Fibroblast of the conjunctiva (primary cell): ENCODE measurements at places on chromosomes 1 and 21.

GRCh38 chr1:17839641-17840196, 84.6 kb downstream of the ACTL8 start:
- DNase-seq, result no peak

- peak; percentile 63 for DNase-seq
Measured at GRCh38 chr21:42002421-42002958, 7.7 kb downstream of the ZBTB21 start.

DNA sequence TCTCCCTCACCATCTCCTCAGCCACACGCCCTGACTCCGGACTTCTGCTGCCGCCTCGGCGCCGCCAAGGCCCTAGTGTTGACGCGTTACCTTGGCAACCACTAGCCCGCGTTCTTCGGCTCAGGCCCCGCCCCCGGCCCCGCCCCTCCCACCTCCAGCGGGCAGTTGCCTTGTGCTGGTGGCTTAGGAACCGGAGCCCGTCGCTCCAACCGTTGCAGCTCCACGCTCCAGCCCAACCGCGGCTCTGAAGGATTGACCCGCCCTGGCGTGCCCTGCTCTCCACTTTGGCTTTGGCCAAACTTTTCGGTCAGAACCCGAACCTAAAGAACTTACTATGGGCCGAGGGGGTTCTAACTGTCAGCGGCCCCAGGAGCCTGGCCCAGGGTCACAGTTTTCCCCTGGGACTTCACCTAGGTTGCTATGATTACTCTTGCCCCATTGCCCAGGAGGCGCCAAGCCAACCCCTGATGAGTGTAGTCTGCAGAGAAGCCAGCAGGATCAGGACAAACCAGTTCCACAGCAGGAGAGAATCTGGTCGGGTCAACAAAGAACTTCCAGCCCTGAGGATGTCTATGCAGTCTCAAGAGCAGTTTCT, at the start of gene CFAP45:
TSS of gene CFAP45 (minus strand) at position 80 of the 595 bp plus-strand sequence. CDS start at position 13, 67 bp downstream.
- DNase-seq, result peak; percentile 68

- DNase-seq, result no peak
Measured at GRCh38 chr1:245261786-245262185, 107.0 kb downstream of the KIF26B start.

GRCh38 chr1:167881069-167881468, 32.9 kb downstream of the ADCY10 start:
- no peak for DNase-seq

DNA sequence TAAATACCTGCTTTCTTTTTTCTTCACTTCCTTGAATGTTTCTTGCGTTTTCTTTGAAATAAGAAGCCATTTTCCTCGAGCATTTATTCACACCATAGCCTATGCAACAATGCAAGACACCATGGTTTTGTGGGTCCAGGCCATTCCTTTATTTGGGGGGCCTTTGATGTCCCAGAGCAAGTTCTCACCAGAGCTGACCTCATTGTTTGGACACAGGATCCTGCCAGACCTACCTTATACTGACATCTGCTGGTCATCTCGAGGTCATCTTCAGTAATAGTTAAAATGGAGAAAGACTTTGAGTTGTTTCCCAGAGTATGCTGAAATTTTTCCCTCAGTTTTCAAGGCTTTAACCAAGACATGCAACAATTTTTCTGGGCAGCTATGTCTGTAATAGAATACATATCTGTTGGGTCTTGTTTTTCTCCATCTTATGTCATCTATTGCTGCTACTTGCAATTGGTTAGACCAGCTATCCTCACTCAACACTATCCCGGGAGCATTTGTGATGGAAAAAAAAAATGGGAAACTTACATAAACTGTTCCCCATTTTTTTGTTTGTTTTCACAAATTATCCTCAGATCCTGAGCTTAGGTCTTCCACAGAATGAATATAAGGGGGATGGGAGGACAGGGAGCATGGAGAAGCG, 34.0 kb upstream of the BACE2 start:
- DNase-seq, result peak; percentile 31

GRCh38 chr1:246219508-246220030, 287.5 kb downstream of the SMYD3 start:
- DNase-seq, result no peak

DNA sequence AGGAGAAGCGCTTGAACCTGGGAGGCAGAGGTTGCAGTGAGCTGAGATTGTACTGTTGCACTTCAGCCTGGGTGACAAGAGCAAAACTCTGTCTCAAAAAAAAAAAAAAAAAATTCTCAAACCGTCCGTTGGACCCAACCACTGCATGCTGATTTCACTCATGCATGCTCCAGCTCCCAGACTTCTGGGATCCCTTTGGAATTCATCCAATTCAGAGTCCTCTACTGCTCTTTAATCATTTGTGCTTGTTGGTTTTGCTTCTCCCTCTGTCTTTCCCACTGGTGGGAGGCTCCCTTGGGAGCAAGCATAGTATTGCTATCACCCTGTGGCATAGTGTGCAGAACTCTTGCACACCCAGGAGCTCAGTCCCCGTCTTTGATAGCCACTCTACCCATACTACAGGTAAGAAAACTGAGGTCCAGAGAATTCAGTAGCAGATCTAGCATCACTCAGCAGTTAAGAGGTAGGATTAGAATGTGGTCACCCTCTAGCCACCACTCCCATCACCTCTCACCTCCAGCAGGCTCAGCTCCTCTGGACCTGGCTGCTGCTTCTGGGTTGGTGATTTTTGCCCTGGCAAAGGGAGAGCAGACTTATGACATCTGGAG, 3.1 kb upstream of the LMNA start:
- no peak for DNase-seq

- DNase-seq, result no peak
Measured at GRCh38 chr1:15381805-15382204, 27.9 kb upstream of the EFHD2 start.

DNA sequence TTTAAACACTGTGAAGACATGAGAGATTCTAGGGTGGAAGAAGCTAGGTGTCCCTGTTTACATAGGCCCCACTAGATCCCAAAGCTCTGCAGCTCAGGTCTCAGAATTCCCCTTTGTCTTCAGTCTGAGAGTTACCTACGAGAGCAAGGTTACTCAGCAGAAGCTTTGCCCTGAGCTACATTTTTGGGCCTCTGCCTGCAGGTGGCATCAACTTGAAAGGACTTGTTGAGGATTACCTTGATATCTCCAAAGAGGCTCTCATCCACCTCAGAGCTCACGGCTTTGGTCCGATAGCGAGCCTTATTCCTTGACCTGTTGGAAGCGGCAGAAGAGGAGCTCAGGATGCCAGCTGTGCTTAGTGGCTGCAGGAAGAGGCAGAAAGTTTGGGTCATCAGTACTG, 7.0 kb downstream of the CFAP45 start:
- no peak for DNase-seq

DNA sequence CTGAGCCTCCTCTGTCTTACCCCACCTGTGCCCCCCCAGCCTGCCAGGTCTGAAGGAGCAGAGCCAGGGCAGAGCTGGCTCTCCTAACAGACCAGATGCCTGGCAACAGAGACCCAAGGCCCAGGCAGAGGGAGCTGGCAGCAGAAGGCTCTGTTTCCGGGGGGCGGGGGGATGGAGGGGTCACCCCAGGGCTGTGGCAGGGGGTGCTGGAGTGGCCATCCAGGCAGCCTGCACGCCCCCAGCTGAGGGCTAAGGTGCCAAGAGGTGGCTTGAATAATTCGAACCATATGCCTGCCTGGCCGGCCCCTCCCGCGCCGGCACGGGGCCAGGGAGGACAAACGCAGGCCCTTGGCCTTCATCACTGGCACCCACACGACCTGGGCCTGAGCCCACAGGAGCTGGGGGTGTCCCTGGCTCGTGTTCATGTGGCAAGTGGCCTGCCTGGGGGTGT, 16.0 kb upstream of the PLEKHG5 start:
- DNase-seq, result no peak

DNA sequence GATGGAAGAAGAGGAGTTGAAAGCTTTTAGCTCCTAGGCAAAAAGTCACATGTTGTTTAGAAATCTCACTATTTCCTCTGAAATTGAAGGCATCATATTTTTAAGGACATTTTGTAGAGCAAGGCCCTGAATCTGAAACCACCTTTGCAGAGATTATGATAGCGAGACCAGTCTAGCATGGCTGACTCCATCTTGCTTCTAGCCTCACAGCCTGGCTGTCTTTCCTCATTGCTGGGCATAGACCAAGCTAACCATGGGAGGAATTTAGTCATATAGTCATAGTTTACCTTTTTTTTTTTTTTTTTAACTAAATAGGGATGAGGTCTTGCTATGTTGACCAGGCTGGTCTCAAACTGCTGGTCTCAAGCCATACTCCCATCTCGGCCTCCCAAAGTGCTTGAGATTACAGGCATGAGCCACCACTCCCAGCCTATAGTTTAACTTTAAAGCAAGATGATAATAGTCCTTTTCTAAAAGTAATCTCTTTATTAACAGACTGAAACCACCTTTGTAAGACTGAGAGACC, 42.2 kb upstream of the ZNF326 start:
- no peak for DNase-seq

- DNase-seq, result no peak
Measured at GRCh38 chr1:168488138-168488537, 55.7 kb downstream of the XCL2 start.

GRCh38 chr1:6392809-6393399, 663 bp downstream of the ACOT7 start:
- no peak for DNase-seq
